Cerebellar nuclear complex (tissue), 1 donor: ENCODE measurements at places on chromosomes 1 and 21.

GRCh38 chr1:192762265-192762664 is 46.6 kb upstream of the RGS2 start:
- DNase-seq = no peak

GRCh38 chr1:11134251-11134897 is 34.7 kb upstream of the EXOSC10 start:
- DNase-seq = no peak

- DNase-seq = no peak
Measured at GRCh38 chr1:113128116-113128515, 55.1 kb downstream of the LRIG2 start.

DNA sequence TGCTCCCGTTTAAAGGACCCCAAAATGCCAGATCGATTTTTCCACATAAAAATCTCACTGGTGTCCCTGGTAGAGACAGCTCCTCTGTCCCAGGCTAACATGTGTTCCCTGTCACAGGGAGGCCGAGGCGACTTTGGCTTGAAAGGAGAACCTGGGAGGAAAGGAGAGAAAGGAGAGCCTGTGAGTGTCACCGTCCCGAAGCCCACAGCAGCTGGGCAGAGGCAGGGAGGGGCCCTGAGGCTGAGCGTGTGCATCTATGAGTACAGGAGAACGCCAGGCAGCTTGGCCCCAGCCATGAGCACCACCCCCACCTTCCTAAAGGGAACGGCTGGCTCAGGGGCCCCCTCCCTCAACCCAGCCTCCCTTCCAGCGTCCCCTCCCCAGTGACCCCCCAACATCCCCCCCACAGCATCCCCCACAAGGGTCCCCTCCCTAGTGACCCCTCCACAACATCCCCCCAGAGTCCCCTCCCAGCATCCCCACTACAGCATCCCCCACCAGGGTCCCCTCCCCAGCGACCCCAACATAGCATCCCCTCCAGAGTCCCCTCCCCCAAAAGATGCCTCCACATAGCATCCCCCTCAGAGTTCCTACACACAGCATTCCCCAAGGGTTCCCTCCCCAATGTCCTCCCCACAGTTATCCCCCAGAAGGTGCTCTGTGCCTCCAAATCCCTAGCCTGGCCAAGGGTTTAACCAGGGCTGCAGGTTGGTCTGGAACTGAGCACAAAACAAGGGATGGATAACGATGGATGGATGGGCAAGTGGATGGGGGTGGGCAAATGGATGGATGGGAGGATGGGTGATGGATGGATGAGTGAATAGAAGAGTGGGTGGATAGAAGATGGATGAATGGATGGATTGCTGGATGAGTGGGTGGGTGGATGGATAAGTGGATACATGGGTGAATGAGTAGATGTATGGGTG is 25.1 kb downstream of the COL6A2 start:
- no peak for DNase-seq

DNA sequence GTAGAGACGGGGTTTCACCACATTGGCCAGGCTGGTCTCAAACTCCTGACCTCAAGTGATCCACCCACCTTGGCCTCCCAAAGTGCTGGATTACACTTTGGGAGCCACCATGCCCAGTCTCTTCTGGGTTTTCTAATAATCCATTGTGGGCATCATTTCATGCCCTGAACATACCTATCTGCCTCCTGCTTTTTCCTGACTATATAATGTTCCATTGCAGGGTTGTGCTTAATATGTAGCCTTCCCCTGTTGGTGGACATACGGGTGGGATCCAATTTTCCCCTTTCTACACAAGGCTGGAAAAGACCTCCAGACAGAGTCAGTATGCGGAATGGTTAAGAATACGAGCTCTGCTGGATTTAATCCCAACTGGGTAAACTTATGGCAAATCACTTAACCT is 3.5 kb upstream of the ZNF683 start:
- DNase-seq = no peak
